ENCODE measurements at places on chromosomes 4 and X.

DNA sequence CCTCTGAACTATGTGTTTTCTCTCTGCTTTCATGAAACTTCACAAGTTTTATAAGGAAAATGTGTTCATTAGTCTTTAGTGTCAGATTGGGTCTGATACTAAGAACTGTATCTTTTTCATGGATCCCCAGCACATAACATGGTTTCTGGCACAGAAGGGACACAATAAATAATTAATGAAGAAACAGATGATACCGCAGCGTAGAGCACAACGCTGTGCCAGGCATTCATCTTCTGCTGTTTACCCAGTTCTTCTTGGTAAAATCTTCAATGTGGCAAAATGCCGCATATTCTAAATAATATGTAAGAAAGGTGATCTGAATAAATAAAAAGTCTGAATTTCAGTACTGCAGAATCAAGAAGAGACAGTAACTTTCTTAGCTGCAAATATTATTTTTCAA lies 12.3 kb downstream of the SCARB2 start:
- no peak for DNase-seq

GRCh38 chr4:182809417-182810102 lies 107.6 kb downstream of the DCTD start:
- DNase-seq = peak; percentile 11

DNA sequence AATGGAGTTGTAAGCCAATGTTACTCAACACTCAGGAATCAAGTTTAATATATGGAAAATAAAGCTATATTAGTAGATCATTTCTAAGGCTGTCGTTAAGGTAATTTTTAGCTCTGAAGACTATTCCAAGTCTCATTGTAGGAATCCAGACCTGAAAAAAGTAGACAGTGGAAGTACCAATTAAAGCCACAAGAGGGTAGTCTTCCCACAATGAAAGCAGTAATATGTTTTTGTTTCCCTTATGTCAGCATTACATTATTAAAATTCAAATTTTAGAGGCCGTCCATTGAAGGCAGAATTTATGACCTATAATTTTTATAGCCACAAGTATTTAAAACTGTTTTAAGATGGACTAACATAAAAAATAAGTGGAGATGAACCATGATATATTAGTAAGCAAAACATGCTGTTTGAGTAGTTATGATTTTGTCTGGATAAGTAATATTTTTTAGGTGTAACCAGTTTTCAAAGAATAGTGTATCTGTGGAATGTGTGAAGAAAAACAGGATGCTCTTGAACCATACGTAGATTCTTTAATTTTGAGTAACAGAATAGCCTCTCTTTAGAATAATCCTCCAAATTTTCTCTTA lies 372.6 kb upstream of the TECRL start:
- DNase-seq = peak; percentile 55

DNA sequence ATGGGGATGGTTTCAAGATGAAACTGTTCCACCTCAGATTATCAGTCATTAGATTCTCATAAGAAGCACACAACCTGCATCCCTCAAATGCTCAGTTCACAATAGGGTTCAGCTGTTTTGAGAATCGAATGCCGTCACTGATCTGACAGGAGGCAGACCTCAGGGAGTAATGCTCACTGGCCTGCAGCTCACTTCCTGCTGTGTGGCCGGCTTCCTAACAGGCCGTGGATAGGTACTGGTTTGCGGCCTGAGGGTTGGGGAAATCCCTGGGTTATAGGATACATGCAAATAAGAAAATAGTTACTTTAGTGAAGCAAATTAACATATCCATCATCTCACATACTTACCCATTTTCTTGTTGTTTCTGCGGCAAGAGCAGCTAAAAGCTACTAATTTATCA lies 160.4 kb downstream of the MAD2L1 start:
- no peak for DNase-seq

DNA sequence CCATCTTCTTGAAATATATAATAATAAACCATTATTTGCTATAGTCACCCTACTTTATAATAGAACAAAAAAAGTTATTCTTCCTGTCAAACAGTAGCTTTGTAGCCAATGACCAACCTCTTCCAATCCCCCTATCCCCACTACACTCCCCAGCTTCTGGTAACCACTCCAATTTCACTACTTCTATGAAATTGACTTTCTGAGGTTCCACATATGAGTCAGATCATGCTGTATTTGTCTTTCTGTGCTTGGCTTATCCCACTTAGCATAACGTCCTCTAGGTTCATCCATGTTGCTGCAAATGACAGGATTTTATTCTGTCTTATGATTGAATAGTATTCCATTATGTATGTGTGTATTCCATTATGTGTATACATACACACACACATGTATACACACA lies 809.7 kb upstream of the NDST4 start:
- DNase-seq = no peak

GRCh38 chr4:28518561-28519165 lies 1658.0 kb downstream of the STIM2 start:
- DNase-seq = peak; percentile 14

- DNase-seq = no peak
These were observed 48.1 kb downstream of the RHOXF2B start for GRCh38 chrX:120029354-120029753.

GRCh38 chr4:169621731-169622492 lies 1.5 kb downstream of the CLCN3 start:
- DNase-seq = peak; percentile 65

Data from fibroblast of pulmonary artery (primary cell).